ENCODE measurements at places on chromosomes 11 and 22.

DNA sequence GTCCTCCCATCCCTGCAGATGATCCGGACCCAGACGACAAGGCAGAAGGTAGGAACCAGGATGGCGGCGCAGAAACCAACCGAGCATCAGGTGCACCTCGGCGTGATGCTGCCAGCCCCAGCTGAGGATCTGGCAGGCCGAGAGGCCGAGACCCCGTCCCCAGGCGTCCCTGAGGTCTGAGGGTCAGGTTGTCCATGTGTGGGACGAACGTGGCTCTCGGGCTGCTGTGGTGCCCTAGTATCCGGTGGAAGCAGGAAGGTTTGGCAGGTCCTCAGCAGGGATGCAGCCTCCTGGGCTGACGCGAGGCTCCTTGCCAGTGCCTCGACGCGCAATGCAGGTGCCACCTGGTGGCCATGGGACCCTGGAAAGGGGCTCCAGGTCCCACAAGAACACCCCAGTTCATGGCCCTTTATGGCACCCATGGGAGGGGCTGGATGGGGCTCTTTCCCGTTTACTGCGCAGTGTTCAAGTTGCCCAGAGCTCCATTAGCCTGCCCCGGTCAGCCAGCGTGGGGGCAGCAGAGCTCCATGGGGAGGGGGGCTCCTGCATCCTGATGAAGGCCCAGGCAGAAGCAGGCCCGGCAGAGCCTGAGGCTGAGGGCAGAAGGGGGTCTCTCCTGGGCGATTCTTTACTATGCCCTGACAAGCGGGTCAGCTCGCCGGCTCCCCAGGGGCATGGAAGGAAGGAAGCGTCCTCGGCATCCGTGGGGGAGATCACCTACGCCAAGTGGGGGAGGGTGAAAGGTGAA is 129.9 kb downstream of the CTTN start:
- DNase-seq, result no peak

DNA sequence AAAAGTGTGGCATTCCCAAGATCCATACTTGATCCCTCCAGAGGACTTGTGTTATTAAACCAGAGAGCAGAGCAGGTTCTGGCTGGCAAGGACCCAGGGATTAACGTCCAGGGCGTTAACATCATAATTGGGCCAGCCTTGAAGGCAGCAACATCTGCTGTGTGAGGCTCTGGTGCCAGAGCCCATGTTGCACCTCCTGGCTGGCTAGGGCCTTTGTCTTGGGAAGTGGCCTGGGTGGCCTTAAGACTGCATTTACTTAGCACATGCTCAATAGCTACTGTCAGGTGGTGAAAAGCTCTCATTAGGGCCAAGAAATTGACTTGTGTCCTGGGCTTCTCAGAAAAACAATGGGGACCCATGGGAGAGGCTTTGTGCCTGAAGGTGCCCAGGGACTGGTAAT is 66.6 kb downstream of the CACNG2 start:
- no peak for DNase-seq

GRCh38 chr11:123457187-123457770 is 27.2 kb downstream of the GRAMD1B start:
- DNase-seq, result peak; percentile 65

- DNase-seq, result peak; percentile 56
Measured at GRCh38 chr11:11973361-11973800, 35.0 kb downstream of the DKK3 start.
